ENCODE measurements at places on chromosomes 3 and 15. TPM values are rescaled to one million over a fixed set of nuclear protein-coding genes. Genes with fewer than 3 reads are reported as not detected.
A peak's percentile ranks its signal among the peaks of the same experiment; 100 is the strongest.

GRCh38 chr15:40067921-40068624 lies 29.1 kb upstream of the SRP14 start:
- no peak for DNase-seq

FRMD4B gene
- 32.8 TPM for total RNA-seq

DNA sequence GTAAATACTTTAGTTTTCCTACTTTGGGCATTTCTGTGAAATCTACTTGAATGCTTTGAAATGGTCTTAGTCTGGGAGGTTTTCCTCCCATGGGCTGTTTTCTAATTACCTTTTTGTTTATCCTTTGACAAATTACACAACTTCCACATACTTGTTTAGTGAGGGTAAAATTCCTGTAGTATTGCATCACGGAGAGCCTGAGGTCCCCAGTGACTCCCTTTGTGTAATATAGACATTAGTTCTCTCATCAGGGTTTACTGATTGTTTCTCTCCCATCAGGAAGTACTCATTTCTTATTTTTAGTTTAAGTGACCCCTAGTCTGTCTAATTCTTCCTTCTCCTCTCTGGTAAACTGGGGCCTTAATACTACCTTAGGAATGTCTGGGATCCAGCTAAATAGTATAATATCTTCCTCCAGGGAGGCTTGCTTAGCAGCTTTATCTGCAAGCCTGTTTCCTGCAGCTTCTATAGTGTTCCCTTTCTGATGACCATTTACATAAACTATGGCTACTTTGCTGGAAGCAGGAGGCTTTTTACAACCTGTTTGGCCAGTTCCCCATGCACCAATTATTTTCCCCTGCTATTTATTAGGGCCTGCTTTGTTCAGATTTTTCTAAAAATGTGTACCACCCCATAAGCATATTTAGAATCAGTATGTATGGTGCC lies 87.2 kb upstream of the XCR1 start:
- DNase-seq, result no peak

OIP5 gene
- 11.1 TPM for total RNA-seq

GASK1A gene
- not detected for total RNA-seq

CRBN gene
- 40.4 TPM for total RNA-seq

- peak; percentile 51 for DNase-seq
Observed at GRCh38 chr15:52100807-52101442, 11.7 kb downstream of the BCL2L10 start.

CCDC39 gene
- total RNA-seq, result not detected

CYP1A2 gene
- total RNA-seq, result not detected

- no peak for DNase-seq
Observed at GRCh38 chr3:127405010-127405598, 117.3 kb upstream of the PRR20G start.

CTDSPL gene
- 3.7 TPM for total RNA-seq

ADPRH gene
- 7.7 TPM for total RNA-seq
